ENCODE measurements at places on chromosomes 2 and 18. TPM values are rescaled to one million over a fixed set of nuclear protein-coding genes. Genes with fewer than 3 reads are reported as not detected.

Gene GALM
- 20.5 TPM for total RNA-seq

Gene CIB4
- 0.33 TPM for total RNA-seq

Gene C1QL2
- not detected for total RNA-seq

Gene HES6
- 42.0 TPM for total RNA-seq

Gene CAPN13
- not detected for total RNA-seq

Gene EPAS1
- 106 TPM for total RNA-seq

Gene ANO7
- 6.9 TPM for total RNA-seq

Gene CAB39
- 39.9 TPM for total RNA-seq

Gene EFR3B
- 8.9 TPM for total RNA-seq

Gene SLC19A3
- total RNA-seq, result 0.28 TPM

Gene SPATA3
- not detected for total RNA-seq

Gene C2orf78
- total RNA-seq, result not detected

Gene SLC9A4
- total RNA-seq, result not detected

Gene IL36RN
- total RNA-seq, result not detected

Gene CDH2
- 42.3 TPM for total RNA-seq

Gene AQP12A
- not detected for total RNA-seq

Gene DHRS9
- total RNA-seq, result 0.21 TPM

Gene SNTG2
- not detected for total RNA-seq

Gene ARHGEF4
- 0.80 TPM for total RNA-seq

Gene GPBAR1
- total RNA-seq, result 0.18 TPM

Gene TMEFF2
- total RNA-seq, result 1.5 TPM

Gene RNPEPL1
- total RNA-seq, result 88.2 TPM

Gene GKN1
- total RNA-seq, result not detected

Gene NT5DC4
- not detected for total RNA-seq

Gene SIGLEC15
- 0.23 TPM for total RNA-seq

Gene AQP4
- total RNA-seq, result not detected

Measured in Panc1 (cell line).